ENCODE measurements at places on chromosomes 5 and 9.

DNA sequence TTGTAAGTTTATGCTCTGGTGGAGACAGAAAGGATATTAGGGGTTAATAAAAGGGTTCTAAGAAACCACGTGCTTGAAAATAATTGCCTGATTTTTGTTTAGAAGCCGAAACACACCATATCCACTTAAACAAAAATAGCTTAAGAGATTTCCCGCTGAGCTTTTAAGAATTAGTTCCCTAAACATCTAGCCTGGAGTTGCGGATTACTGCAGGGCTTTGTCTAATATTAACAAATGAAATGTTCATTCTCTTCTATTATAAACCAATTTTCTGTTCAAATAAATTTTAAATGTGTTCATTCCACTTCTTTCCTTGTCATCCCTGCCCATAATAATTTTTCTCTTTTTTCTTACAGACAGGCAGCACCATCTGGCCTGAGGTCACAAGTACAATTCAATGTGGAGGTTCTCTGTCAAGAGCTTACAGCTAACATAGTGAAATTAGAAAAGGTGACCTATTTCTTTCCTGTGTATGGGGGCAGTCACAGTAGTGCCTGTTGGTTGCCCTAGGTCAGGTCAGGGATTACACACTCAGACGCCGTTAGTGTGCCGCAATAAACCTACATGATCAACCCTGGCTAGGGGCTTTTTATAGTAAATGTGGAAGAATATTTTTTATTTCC is 65.3 kb downstream of the GRAMD2B start:
- no peak for DNase-seq
- H3K36me3 ChIP-seq: peaks cover 32% of the 10 kb centered on the region
- no peaks in the 10 kb centered on the region for H3K27me3 ChIP-seq
- no peaks in the 10 kb centered on the region for H3K4me1 ChIP-seq
- H3K4me3 ChIP-seq: no peak overlapping the region

- H3K4me1 ChIP-seq: no peaks in the 10 kb centered on the region
- no peaks in the 10 kb centered on the region for H3K36me3 ChIP-seq
- H3K4me3 ChIP-seq: no peak overlapping the region
- no peaks in the 10 kb centered on the region for H3K27me3 ChIP-seq
- DNase-seq: no peak
Observed at GRCh38 chr5:94276048-94276447, 342.4 kb downstream of the KIAA0825 start.

- H3K36me3 ChIP-seq: no peaks in the 10 kb centered on the region
- no peaks in the 10 kb centered on the region for H3K27me3 ChIP-seq
- H3K4me1 ChIP-seq: peaks cover 2% of the 10 kb centered on the region
- no peak overlapping the region for H3K4me3 ChIP-seq
- no peak overlapping the region for H3K27ac ChIP-seq
Observed at GRCh38 chr5:152104211-152104610, 179.6 kb upstream of the GLRA1 start.

DNA sequence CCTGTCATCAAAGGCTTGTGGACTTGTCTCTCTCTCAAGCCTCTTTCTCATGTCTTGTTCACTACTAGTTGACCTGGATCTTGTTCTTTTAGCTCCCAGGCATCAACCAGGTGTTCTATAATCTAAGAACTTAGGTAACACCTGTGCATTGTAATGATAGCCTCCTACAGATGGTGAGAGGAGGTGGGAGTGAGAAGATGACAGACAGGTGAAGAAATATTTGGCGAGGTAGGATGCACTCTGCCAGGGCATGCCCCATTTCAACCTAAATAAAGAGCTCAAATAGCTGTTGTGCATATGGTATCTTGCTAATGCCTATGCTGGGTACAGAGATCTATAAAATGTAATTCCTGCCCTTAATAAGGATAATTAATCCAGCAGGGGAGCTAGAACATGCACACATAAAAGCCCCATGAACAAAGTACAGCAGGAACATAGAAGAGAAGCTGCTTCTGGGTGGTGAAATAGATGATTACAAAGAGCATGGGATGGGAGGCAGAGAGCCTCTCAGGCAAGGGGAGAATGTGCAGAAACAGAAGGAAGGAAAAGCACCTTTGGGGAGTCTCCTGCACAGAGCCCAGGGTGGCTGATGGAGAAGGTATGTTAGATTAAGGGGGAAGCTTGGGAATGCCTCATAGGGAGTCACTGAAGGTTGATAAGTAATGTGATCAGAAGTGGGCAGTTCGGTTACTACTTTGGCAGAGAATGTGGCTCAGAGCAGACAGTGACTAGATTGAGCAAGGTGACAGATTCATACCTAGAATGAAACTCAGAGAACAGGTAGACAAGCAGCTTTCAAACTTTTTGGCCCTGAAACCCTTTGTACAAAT is 28.0 kb upstream of the PLIN2 start:
- no peak overlapping the region for H3K4me3 ChIP-seq
- H3K27ac ChIP-seq: no peak overlapping the region
- no peak for DNase-seq
- no peaks in the 10 kb centered on the region for H3K4me1 ChIP-seq
- H3K27me3 ChIP-seq: no peaks in the 10 kb centered on the region
- H3K36me3 ChIP-seq: no peaks in the 10 kb centered on the region

DNA sequence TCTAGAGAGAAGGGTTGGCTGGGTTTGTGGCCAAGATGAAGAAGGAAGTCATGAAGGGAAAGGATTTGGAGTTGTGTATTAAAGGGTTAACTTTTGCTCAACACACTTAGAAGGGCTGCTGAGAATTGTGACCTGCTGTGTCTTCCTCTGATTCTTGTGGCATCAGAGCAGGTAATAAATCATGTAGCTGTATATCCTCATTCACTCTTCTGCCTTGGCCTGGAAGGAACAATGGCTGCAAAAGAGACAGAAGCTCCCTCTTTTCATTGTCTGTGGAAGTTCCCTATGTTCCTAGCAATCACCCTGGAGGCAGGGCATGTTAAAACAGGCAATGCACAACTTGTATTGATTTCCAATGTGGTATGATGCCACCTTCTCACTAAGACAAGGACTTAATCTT is 159.1 kb downstream of the LRRC70 start:
- H3K27me3 ChIP-seq: no peaks in the 10 kb centered on the region
- no peaks in the 10 kb centered on the region for H3K4me1 ChIP-seq
- H3K4me3 ChIP-seq: no peak overlapping the region
- DNase-seq: no peak
- H3K36me3 ChIP-seq: no peaks in the 10 kb centered on the region

GRCh38 chr5:113776832-113777525 is 263.5 kb downstream of the YTHDC2 start:
- H3K36me3 ChIP-seq: no peaks in the 10 kb centered on the region
- no peak overlapping the region for H3K27ac ChIP-seq
- no peak for DNase-seq
- no peak overlapping the region for H3K4me3 ChIP-seq
- H3K4me1 ChIP-seq: peaks cover 5% of the 10 kb centered on the region

DNA sequence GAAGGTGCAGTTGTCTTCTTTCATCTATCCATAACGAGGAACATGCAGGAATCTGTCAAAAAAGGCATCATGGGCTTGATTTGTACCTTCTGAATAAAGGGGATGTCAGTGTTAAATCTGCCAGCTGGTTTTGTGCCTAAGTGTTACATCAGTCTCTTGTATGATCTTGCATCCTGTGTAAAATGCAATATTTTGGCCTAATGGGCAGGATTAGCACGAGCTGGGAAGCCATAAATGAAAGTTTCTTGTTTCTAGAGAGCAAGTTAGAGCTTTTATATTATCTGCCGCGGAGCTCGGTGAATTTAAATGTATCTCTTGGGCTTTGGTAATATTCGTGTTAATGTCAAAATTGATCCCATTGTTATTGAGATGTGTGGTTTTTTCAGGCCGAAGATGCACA is 526.1 kb upstream of the WWC1 start:
- H3K27ac ChIP-seq: no peak overlapping the region
- no peaks in the 10 kb centered on the region for H3K27me3 ChIP-seq
- no peak overlapping the region for H3K4me3 ChIP-seq
- no peak for DNase-seq
- no peaks in the 10 kb centered on the region for H3K36me3 ChIP-seq

DNA sequence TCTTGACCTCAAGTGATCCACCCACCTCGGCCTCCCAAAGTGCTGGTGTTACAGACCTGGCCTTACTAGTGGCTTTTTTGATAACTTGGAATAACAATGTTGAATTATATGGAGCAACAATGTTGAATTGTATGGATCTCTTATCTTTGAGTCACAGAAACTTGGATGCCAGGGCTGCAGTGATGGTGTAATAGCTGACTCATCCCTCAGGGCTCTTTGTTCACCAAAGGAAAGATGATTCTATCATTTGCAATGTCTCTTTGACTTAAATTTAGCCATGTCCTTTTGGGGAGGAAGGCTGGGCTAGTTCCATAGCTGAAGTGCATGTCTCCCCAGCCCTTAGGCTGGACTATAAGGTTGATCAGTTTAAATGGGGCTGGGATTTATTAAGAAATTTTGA is 172.3 kb downstream of the PDZD2 start:
- H3K27ac ChIP-seq: no peak overlapping the region
- H3K36me3 ChIP-seq: no peaks in the 10 kb centered on the region
- DNase-seq: peak; percentile 87
- H3K4me3 ChIP-seq: no peak overlapping the region
- no peaks in the 10 kb centered on the region for H3K27me3 ChIP-seq
- peaks cover 6% of the 10 kb centered on the region for H3K4me1 ChIP-seq

DNA sequence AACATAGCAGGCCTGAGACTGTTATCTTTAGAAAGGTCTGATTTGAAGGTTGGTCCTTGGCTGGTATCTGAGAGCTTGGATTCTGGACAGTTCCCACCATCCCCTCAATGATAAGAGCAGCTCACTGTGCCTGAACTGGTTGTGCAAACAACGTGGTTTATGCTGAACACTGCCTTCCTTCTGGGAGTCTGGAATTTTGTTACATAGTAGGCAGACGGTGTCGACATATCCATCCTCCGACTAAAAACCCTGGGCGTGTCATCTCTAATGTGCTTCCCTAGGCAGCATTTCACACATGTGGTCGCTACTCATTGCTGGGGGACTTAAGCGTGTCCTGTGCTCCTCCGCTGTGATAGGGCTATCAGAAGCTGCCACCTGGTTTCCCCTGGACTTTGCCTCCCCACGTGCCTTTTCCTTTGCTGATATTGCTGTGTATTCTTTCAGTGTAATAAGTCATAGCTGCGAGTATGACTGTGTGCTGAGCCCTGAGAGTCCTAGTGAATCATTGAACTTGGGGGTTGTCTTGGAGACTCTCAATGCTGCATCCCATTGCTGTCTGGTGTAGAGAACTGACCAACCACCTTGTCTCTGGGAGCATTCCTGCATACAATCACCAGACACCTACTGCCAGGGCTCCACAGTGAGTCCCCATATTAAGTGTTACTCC is 119.1 kb upstream of the TBC1D2 start:
- H3K4me1 ChIP-seq: peaks cover 11% of the 10 kb centered on the region
- peak; percentile 82 for DNase-seq
- H3K27ac ChIP-seq: no peak overlapping the region
- no peaks in the 10 kb centered on the region for H3K36me3 ChIP-seq

- DNase-seq: no peak
- no peak overlapping the region for H3K4me3 ChIP-seq
- no peaks in the 10 kb centered on the region for H3K36me3 ChIP-seq
- H3K4me1 ChIP-seq: no peaks in the 10 kb centered on the region
- no peaks in the 10 kb centered on the region for H3K27me3 ChIP-seq
Observed at GRCh38 chr5:95086927-95087815, 197.7 kb downstream of the MCTP1 start.
